ENCODE measurements at places on chromosomes 6 and 20.
A peak's percentile ranks its signal among the peaks of the same experiment; 100 is the strongest.

- DNase-seq = peak; percentile 41
These were observed 3.8 kb downstream of the COL12A1 start for GRCh38 chr6:75201901-75202672.

DNA sequence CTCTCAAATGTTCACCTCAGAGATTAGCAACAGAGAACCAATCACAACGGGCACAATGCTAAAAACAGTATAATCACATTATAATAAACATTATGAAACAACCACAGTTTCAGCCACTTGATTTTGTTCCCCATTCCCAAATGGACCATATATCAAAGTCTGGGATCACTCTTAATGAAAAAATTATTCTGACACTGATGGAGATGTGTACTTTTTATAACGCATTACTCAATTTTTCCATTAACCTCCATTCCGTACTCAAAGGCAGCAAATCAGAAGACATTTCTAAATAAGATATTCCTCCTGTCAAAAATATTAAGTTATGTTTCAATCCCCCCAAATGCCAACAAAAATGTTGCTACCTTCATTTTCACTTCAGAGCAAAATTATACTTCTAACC, 2.8 kb downstream of the CPNE1 start:
- no peak for DNase-seq

- no peak for DNase-seq
These were observed 20.4 kb upstream of the MCM3 start for GRCh38 chr6:52304983-52305390.

DNA sequence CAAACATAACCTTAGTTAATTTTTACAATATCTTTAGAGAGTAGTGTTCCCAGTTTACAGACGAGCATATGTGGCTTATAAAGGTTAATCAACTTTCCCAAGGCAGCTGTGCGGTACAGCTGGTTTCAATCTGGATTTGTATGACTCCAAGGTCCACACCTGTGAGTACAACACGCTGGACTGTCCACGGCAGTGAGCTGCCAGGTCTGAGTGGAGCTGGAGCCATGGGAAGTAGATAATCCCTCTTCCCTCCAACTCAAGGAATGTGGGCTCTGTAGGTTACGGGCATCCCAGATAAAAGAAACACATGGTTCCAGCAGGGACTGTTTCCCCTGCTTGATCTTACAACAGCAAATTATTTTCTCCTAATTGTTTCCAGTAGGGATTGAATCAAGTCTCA, 102.2 kb downstream of the SOD2 start:
- DNase-seq = no peak

DNA sequence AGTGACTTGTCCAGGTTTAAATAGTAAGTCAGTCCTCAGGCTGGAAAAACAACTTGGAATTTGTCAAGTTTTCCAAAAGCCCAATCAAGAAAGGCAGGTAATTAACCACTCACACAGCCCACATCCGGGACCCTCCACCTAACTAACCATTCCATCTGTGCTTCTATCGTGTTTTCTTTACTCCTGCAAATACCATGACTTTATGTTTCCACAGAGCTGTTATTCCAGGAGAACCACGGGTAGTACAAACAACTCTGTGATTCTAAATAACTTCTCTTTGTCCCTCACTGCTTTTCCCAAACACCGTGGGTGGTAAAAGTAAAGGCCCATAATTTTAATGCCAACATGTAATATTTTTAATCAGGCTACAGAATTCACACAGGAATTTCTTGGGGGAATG, 49.6 kb upstream of the NT5E start:
- no peak for DNase-seq

GRCh38 chr6:95847061-95847460, 168.7 kb upstream of the FUT9 start:
- DNase-seq = no peak

- DNase-seq = no peak
These were observed 83.8 kb downstream of the UST start for GRCh38 chr6:148830614-148831013.

DNA sequence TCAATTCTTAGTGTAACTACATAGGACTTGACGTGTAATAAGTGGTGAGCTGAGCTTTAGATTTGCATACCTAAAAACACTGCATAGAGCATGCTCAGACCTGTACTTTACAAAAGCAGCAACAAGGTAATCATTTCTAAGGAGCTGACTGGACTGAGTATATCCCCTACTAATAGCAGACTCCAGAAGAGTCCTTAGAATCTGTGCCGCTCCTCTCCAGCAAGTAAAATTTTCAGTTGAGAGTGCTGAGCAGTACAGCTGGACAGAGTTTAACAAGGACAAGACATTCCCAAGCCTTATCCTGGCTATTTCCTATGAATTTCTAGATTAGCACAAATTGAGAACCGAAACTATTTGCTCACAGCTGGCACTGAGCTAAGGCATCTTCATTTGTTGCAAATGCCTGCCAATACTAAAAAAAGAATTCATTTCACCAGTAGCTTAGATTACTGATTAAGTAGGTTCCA, 26.1 kb upstream of the KLHL31 start:
- no peak for DNase-seq

- DNase-seq = no peak
These were observed 28.4 kb downstream of the FBXO5 start for GRCh38 chr6:152954443-152954842.

DNA sequence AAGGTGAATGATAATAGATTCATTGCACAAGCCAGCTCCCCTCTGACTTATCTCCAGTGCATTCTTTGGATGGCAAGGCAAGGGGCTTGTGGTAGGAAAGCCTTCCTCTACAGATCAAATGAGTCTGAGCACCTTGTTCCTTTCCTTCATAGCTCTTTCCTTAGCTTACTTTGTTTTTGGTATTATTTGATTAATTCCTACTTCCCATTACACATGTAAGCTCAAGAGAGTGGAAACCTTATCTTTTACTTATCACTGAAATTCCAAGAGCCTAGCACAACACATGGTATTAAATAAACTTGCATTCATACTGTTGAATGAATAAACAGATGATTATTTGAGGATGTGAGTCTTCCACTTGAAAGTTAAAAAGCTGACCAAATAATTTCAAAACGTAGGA, 41.7 kb downstream of the FRK start:
- DNase-seq = no peak

- no peak for DNase-seq
These were observed 23.0 kb upstream of the IPCEF1 start for GRCh38 chr6:154379585-154379984.
